IMR-90 (cell line): ENCODE measurements at places on chromosomes 1 and 21. TPM values are rescaled to one million over a fixed set of nuclear protein-coding genes. Genes with fewer than 3 reads are reported as not detected.

GRCh38 chr1:15943992-15944307, 32.0 kb downstream of the ZBTB17 start:
- DNase-seq = no peak
- no peak overlapping the region for H3K4me3 ChIP-seq
- no peak overlapping the region for H3K27ac ChIP-seq
- H3K36me3 ChIP-seq = peaks cover 75% of the 10 kb centered on the region
- peaks cover 18% of the 10 kb centered on the region for H3K4me1 ChIP-seq

DNA sequence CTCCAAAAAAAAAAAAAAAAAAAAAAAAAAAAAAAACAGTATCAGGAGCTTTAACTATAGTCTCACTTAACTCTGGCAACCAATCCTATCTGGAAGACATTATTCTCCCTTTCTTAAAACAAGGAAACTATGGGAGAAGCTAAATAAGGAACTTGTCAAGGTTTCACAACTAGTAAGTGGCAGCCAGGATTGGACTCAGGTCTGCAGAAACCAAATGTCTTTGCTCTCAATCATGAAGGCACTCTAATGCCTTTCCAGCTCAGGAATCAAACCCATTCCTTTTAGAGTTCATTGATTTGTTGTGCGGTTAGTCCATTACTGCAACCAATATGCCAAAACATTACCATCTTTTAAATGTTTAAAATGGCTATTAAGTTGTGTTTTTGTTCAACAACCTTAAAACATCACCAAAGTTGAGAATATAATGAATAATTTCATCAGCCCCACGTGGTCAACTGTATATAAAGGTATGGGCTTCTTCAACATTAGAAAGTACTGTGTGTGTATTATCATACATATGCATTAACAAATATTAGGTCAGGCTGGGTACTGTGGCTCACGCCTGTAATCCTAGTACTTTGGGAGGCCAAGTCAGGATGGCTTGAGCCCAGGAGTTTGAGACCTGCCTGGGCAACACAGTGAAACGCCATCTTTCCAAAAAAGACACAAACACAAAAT, 1.5 kb downstream of the EPRS1 start:
- H3K27me3 ChIP-seq = no peaks in the 10 kb centered on the region
- H3K27ac ChIP-seq = no peak overlapping the region
- H3K4me3 ChIP-seq = peak overlapping the region; percentile 85

- no peaks in the 10 kb centered on the region for H3K4me1 ChIP-seq
- H3K27me3 ChIP-seq = peaks cover 49% of the 10 kb centered on the region
- H3K36me3 ChIP-seq = no peaks in the 10 kb centered on the region
- H3K27ac ChIP-seq = no peak overlapping the region
Measured at GRCh38 chr21:45592208-45592619, 50.0 kb upstream of the SLC19A1 start.

GRCh38 chr1:156463874-156464273, 36.7 kb downstream of the MEF2D start:
- peaks cover 10% of the 10 kb centered on the region for H3K4me1 ChIP-seq
- no peaks in the 10 kb centered on the region for H3K27me3 ChIP-seq
- H3K4me3 ChIP-seq = no peak overlapping the region
- H3K27ac ChIP-seq = no peak overlapping the region

DNA sequence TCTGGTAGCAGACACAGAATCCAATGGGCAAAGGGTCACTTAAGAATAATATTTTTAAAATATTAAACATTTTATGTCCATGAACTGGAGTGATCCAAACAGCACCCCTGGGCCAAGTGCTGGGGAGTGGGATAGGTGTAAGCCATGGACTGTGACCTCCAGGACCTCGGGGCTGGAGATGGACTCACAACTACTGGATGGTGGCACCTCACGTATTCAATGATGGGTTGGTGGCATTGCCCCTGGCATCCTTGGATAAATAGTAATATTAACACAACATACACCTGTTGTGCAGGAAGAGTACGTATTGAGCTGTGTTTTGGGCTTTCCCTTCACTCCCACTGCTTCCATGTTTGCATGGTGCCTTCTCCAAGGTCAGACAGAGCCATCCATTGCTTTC, 39.3 kb upstream of the TENT5C start:
- H3K27ac ChIP-seq = no peak overlapping the region
- no peaks in the 10 kb centered on the region; the same call in 1 of the 2 replicates for H3K4me1 ChIP-seq
- H3K36me3 ChIP-seq = no peaks in the 10 kb centered on the region
- H3K27me3 ChIP-seq = peaks cover 24% of the 10 kb centered on the region
- no peak overlapping the region for H3K4me3 ChIP-seq

IGSF21 gene
- total RNA-seq = not detected in 2 replicates

BCAR3 gene
- 46.4 TPM in 2 replicates for total RNA-seq

CNKSR1 gene
- total RNA-seq = 0.28 TPM in 1 of 2 replicates, not detected in the other
